ENCODE measurements at places on chromosomes 2 and 18.
A peak's percentile ranks its signal among the peaks of the same experiment; 100 is the strongest.

DNA sequence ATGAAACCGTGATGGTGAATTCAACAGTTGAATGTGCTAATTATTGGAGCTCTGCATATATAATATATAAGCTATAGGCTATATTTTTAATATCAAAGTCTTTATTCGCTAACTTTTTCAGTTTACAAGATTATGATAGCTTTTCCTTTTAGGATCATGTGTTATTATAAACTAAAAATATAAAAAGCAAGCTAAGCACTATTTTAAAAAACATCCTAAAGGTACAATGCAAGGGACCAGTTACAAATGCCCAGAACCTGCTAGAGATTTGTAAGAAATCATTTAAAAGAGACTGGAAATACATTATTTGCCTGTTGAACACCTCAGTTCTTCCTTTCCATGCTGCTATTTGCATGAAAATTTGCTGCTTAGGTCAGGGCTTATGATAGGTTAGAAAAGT lies 43.4 kb upstream of the EHBP1 start:
- DNase-seq = no peak

DNA sequence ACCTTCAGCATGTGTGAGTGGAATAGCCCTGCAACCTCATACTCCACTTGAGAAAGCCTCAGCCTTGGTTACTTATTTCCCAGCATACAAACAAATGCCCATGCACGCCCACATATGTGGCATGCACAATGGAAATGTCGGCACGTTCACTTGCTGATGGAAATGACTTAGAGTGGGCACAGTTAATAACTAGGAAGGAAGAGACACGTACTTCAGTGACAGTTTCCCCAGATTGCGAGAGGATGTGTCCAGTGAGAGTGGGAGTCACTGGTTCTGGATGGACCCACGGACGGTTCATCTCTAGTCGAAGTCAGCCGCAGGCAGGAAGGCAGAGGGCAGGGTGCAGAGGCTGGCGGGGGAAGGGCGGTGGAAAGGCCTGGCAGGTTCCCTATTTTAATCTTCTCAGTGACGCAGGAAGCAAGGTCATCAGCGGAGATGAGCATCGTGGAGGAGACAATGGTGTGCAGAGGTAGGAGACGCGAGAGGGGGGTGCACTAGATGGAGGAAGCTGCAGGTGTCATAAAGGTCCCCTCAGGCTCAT lies 350.7 kb upstream of the MYT1L start:
- no peak for DNase-seq

DNA sequence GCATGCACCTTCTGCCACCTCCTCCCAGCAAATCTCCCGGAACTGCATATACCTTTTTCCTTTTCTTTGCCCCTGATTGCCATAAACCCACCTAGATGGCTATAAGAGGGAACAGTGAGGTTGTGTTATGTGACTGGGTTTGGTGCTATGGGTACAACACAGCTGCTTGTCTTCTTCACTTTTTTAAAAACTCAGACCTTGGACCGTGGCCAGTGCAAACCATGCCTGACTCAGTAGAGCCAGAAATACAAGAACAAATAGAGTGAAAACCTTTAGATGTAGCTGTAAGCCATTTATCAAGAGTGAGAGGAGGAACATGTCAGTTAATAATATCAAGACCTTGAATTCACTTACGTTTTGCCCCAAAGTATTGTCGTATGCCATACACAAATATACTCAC lies 267.4 kb upstream of the CHAC2 start:
- DNase-seq = no peak

GRCh38 chr2:22079583-22079982 lies 955.8 kb downstream of the TDRD15 start:
- no peak for DNase-seq

- no peak for DNase-seq
Measured at GRCh38 chr2:30666266-30666874, 140.9 kb downstream of the CAPN13 start.

GRCh38 chr2:119389615-119390306 lies 23.0 kb downstream of the DBI start:
- peak; percentile 56 for DNase-seq

- no peak for DNase-seq
Measured at GRCh38 chr18:34358923-34359322, 134.2 kb upstream of the NOL4 start.

GRCh38 chr2:9897846-9898245 lies 53.6 kb upstream of the GRHL1 start:
- peak; percentile 15 for DNase-seq

DNA sequence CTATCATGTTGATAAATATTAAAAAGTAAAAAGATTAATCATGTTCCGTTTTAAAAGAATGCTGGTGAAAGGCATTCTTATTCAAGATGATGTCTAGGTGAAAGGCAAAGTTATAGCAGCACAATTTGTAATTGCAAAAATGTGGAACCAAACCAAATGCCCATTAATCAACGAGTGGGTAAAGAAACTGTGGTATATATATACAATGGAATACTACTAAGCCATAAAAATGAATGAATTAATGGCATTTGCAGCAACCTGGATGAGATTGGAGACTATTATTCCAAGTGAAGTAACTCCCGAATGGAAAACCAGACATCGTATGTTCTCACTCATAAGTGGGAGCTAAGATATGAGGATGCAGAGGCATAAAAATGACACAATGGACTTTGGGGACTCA lies 286.4 kb downstream of the ARHGAP15 start:
- no peak for DNase-seq

- no peak for DNase-seq
Measured at GRCh38 chr2:131543385-131543891, 15.8 kb downstream of the CCDC74A start.

DNA sequence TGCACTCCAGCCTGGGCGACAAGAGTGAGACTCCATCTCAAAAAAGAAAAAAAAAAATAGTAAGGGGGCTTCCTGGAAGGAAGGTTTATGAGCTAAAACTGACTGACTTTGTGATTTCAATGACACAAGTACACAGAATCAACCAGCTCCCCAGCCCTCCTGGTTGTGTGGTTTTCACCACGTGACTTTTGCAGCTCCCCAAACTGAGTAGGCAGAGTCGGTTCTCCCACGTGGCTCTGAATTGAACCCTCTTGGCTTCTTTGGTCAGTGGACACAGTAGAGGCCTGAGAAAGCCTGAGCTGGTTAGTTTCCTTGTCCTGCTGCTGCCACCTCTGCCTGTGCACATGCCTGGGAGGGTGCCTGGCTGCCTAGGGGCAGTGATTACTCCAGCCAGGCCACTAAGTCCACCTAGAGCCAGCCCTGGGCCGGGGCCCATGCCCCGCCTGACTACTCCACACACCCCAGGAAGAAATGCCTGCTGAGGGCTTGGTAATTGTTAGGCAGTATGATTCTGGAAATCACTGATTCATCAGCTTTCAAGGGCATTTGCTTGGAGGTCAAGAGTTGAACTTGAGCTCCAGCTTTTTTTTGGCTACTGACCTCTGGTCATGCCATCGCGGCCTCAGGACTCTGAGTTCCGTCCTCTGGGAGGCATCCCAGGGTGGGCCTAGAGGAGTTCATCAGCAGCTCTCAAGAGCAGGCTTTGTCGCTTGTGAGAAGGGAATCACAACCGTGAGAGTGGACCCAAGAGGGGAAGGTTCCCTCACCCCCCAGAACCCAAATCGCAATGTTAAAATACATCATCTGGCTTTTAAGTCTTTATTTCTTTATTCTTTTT lies 431.9 kb upstream of the HS6ST1 start:
- DNase-seq = no peak

GRCh38 chr18:33820517-33821371 lies 242.7 kb downstream of the ASXL3 start:
- no peak for DNase-seq

DNA sequence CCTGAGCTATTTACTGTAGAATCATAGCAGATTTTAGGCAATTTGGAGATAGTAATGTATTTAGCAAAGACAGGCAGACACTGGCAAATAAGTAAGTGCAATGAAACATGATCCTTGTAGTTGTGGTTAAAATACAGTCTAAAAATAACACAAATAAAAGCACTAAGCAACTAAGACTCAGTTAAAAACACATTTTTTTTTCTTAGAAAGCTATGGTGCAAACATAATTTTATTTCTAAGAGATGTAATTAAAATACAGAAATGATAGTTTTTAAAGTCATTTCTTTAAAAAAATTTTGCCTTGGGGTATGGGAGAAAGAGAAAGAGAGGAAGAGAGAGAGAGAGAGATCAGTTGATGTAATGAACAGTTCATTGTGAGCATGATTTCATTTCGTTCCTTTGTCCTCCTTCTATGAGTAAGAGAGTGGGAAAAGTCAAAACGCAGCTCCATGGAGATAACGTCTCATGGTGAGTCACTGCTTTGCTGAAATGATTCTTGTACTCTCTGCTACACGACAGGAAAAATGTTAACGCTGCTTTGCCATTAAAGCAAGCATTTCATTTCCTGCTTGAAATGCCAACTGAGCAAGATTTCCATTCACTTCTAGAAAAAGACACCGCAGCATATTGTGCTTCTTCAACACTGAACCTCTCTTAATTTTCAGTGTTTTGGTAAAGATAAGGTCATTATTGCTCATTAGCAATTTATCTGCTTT lies 61.3 kb upstream of the PGAP1 start:
- DNase-seq = peak; percentile 74

DNA sequence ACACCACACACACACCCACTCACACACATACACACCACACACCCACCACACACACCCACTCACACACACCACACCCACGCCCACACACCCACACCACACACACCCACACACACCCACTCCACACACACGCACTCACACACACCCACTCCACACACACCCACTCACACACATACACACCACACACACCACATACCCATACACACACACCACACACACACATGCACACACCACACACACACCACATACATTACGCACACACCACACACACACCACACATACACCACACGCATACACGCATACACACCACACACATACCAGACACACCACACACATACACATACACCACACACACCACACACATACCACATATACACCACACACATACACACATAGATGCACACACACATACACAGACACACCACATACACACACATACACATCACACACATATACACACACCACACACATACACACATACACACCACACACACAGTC lies 37.9 kb downstream of the MCFD2 start:
- DNase-seq = no peak

DNA sequence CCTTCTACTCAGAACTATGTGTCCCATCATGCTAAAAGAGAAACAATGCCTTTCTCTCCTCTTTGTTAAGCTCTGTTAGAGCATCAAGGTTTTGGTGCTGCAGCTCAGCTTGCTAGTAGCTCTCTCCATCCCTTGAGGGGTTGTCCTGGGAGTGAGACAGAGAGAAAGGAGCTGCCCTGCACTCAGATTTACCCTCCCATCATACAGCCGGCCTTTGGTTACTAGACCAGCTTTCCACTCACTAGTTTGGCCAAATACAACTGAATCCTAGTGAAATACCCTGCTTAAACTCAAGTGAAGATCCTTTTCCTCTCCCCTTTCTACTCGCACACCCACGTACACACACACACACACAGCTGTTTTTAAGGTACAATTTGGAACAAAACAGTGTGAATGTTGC lies 2.3 kb upstream of the CHN1 start:
- no peak for DNase-seq

GRCh38 chr2:172888714-172889669 lies 153.3 kb downstream of the RAPGEF4 start:
- DNase-seq = no peak

- DNase-seq = no peak
Measured at GRCh38 chr18:75264195-75264594, 53.6 kb downstream of the TSHZ1 start.

- no peak for DNase-seq
Measured at GRCh38 chr2:17615728-17616351, 75.3 kb downstream of the VSNL1 start.

All from NCI-H1694 (cell line).